ENCODE measurements at places on chromosomes 16 and 17.

DNA sequence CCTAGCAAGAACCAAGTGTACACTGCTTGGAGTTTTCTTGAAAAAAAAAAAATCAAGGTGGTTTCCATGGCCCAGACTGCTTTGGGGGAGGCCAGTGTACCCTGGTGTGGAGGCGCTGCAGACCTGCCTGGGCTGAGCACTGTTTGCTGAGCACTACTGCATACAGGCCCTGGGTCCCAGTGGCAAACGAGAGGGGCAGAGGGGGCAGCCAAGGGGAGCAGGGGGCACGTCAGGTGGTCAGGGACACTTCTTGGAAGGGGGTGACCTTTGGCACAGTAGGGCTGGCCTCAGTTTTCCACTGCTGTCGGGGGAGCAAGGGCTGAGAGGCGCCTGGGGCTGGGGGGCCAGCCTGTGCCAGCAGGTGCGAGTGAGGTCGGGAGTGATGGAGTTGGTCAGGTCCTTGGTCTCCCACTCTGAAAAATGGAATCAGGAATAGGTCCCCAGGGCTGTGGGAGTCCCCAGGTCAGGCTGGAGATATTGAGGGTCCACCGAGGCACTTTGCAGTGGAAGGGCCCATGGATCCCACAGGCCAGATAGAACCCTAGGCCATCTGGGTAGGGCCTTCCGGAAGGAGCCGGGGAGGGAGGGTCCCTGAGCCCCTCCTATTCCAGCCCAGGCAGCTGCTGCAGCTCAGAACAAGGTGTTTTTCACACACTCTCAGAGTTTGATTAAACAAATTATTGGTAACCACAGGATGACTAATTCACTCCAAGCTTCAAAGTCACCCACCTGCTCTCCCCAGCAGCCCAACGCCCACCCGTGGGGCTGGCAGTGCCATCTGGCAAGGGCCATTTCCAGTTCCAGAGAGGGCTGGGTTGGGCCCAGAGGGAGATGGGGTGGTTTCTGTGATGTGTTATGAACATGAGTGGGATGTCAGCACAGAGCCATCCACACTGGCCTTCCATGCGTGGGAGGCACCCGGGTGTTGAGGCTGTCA is 3.5 kb downstream of the ZFPM1 start:
- no peak for DNase-seq

DNA sequence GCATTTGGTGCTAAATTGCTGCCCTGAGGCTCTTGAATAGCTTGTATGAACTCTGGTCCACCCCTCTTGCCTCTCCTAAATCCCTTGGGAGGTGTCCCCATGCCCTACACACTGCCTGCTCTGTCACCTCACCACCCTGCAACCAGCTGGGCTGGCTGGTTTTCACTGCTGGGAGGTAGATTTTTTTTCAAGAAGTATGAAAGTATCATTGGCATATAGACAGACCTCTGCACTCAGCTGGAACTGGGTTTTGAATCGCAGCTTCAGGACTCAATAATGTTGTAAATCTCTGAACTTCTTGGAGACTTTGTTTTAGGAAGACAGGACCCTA is 184.9 kb downstream of the MSI2 start:
- no peak for DNase-seq

- peak; percentile 76 for DNase-seq
Observed at GRCh38 chr17:44014437-44015172, at the start of gene TMEM101. TMEM101 (minus strand) TSS chr17:44014963; CDS start chr17:44014952, 11 bp downstream.

- DNase-seq = peak; percentile 31
Observed at GRCh38 chr17:78442648-78443218, 64.3 kb downstream of the PGS1 start.

DNA sequence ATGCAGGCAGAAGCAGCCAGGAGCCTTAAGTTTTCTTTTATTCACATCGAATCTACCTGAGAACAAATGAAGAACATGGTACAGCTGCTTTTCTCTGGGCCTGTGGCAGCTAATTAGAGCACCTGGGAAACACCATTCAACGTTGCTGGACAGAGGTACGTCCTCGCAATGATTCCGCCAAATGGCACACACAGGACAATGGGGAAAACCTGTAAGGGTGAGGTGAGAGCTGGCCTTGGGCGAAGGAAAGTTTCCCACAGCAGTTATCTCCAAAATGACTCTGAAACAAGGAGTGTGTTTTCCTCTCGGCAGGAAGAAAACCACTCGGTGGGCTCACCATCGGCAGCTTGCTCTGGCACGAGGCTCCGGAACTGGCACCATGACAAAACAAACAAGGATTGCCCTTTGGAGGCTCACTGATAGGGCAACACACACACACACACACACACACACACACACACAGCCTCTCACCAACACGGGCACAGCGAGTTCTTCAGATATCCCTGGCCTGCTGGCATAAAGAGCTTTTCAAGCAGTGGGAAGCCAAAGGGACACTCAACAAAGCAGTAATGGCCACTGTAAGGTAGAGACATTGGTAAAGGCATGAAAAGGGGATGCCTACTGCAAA is 73.7 kb downstream of the ZFHX3 start:
- DNase-seq = no peak

- no peak for DNase-seq
Observed at GRCh38 chr17:67585077-67585602, 132.6 kb upstream of the NOL11 start.

DNA sequence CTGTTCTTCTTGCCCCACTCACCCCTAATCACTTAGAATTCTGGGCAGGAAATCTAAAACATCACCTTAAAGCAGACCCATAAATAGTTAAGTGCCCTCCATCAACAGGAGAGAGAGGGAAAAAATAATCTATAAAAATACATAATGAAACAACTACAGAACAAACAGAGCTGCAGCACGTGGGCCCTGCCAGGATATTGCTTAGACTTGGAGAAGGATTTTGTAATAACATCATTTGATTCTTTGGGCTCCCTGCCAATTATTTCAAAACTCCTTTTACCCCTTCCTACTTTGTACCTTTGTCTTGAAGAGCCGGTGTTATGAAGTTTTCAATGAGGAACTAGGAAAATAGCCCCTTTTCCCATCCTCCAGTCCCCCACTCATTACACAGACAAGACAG is 130.6 kb upstream of the TOX3 start:
- DNase-seq = no peak

DNA sequence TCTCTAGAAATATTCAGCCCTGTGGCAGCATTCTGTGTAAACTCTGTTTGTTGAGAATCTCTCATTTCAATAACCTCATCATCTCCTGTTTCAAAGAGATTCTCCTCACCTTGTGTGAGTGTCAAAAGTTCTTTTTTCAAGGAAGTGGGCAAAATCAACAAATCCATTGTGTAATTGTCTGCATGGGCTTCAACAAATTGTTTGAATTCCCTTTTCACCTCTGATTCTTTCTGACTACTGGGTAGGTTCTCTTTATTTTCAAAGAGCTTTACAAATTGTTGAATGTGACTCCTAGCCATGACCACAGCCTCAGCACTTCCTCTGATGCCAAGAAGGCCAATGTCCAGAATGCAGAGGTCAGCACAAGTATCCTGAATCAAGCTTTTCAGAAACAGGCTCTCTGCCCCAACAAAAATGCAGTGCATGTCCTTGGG is 48.0 kb downstream of the N4BP1 start:
- no peak for DNase-seq
